ENCODE measurements at places on chromosomes 11 and 22.

GRCh38 chr11:75894036-75894585 lies 79.1 kb downstream of the UVRAG start:
- DNase-seq = no peak

- DNase-seq = no peak
Observed at GRCh38 chr11:27451244-27451965, 21.2 kb downstream of the LGR4 start.

GRCh38 chr11:12005061-12005460 lies 3.4 kb downstream of the DKK3 start:
- no peak for DNase-seq

- DNase-seq = peak; percentile 84
Observed at GRCh38 chr11:65945430-65945911, at the start of gene TSGA10IP. TSS of gene TSGA10IP (plus strand) at chr11:65945480. CDS start at chr11:65945676, 196 bp downstream.

GRCh38 chr11:46347637-46348311 lies 511 bp downstream of the DGKZ start:
- DNase-seq = no peak

DNA sequence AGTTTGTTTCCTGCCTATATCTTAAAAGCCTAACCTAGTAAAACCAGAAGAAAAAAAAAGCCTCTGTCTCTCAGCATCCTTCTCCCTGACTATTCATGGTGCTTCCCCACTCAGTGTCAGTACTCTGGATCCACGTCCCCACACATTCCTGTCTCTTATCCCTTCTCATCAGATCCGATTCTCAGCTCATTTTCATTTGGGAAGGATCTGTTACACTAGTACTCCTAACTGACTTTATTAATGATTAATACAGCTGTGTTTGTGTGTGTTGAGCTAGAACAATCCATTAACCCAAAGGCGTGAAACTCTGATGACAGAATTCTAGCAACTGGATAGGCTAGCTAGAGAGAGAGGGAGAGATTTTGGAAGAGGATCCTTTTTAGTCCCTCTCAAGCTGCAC lies 1.5 kb downstream of the PRRG4 start:
- no peak for DNase-seq

DNA sequence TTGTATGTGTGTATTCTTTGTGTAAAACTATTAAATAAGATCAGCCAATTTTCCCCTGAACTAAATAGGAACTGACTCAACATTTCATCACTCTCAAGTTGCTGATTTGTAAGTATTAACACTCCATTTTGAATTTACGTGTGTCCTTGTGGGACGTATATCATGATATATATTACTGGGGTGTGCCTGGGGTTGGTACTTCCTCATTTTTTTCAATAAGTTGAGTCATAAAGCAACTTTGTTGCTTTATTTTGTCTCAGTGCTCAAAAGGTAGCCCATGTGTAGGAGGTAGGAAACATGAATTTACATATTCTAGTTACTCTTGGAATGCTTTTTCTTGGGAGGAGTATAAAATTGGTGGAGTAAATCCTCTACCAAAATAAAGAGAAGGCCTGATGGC lies 193.9 kb upstream of the RAG2 start:
- DNase-seq = no peak

GRCh38 chr11:6248248-6248647 lies 9.4 kb downstream of the CNGA4 start:
- no peak for DNase-seq

DNA sequence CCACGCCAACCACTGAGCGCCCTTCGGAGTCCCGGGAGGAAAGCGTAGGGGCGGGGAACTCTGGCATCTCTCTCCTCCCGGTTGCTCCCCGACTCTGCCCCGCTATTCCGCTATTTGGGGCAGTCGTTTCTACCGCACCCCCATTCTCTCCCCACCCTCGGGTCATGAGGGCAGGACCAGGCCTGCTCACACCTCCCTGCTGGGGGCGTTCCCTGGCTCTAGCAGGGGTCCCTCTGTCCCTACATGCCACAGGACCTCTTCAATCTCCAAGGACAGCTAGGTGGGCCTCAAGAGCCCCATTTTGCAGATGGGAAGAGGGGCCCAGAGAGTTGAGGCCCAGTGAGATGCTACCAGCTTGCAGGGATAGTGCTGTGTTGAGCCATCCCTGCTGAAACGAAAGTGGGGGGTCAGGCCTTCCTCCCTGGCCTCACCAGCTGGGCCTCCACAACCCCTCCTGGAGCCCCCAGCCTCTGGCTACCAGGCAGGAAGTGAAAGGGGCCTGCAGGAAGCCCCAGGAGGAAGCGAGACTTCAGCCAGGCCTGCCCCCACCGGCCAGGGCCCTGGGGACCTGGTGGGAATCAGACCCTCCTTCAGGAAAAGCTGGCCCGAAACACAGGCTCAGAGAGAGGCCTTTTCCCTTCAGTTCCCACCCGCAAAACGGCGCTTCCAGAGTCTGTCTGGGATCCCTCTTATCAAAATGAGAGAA lies 5.5 kb upstream of the SHISA8 start:
- no peak for DNase-seq

GRCh38 chr11:10107497-10107896 lies 186.5 kb downstream of the SBF2 start:
- DNase-seq = no peak

- no peak for DNase-seq
Observed at GRCh38 chr22:24391836-24392217, 35.6 kb upstream of the ADORA2A start.

GRCh38 chr22:48666620-48667019 lies 1161.1 kb downstream of the BRD1 start:
- no peak for DNase-seq

- DNase-seq = no peak
Observed at GRCh38 chr11:125290263-125290662, 125.7 kb downstream of the PKNOX2 start.

GRCh38 chr11:43498561-43498960 lies 139.8 kb downstream of the TTC17 start:
- no peak for DNase-seq
